ENCODE measurements at places on chromosomes 16 and 17. TPM values are rescaled to one million over a fixed set of nuclear protein-coding genes. Genes with fewer than 3 reads are reported as not detected.
A peak's percentile ranks its signal among the peaks of the same experiment; 100 is the strongest.

LITAFD gene
- not detected for polyA plus RNA-seq

GLIS2 gene
- polyA plus RNA-seq = 2.3 TPM

SHISA9 gene
- 0.08 TPM for polyA plus RNA-seq

SKAP1 gene
- polyA plus RNA-seq = 0.09 TPM

FBXL16 gene
- polyA plus RNA-seq = 3.0 TPM

DNA sequence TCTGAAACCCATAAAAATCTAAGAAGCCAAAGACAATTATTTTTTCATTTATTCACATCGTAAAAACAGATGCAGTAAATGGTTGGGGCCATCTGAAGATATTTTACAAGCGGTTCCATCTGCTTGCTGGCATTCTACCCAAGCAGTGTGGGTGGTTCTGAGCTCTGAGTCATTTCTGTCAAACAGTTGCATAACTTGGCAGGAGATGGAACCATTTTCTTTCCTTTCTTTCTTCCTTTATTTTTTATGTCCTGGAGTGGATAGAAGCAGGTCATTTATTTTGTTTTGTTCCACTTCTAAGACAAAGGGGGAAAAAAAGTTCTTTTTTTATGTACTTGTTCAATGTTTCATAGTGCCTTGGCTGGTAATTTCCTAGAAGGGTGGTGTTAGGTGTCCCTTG lies 1151.9 kb upstream of the GOT2 start:
- no peak for DNase-seq
- no peak overlapping the region for H3K27ac ChIP-seq
- no peak overlapping the region for H3K4me3 ChIP-seq
- no peaks in the 10 kb centered on the region for H3K36me3 ChIP-seq
- no peaks in the 10 kb centered on the region for H3K27me3 ChIP-seq

GRCh38 chr17:48215583-48216139 lies 108.1 kb downstream of the SNX11 start:
- H3K4me1 ChIP-seq = no peaks in the 10 kb centered on the region
- peaks cover 12% of the 10 kb centered on the region for H3K27me3 ChIP-seq
- no peaks in the 10 kb centered on the region for H3K36me3 ChIP-seq
- no peak overlapping the region for H3K4me3 ChIP-seq
- no peak for DNase-seq

- H3K27ac ChIP-seq = no peak overlapping the region
- peaks cover 30% of the 10 kb centered on the region for H3K27me3 ChIP-seq
- peaks cover 29% of the 10 kb centered on the region for H3K4me1 ChIP-seq
- no peak for DNase-seq
- no peaks in the 10 kb centered on the region for H3K36me3 ChIP-seq
These were observed 16.2 kb downstream of the RPH3AL start for GRCh38 chr17:336110-337021.

DNA sequence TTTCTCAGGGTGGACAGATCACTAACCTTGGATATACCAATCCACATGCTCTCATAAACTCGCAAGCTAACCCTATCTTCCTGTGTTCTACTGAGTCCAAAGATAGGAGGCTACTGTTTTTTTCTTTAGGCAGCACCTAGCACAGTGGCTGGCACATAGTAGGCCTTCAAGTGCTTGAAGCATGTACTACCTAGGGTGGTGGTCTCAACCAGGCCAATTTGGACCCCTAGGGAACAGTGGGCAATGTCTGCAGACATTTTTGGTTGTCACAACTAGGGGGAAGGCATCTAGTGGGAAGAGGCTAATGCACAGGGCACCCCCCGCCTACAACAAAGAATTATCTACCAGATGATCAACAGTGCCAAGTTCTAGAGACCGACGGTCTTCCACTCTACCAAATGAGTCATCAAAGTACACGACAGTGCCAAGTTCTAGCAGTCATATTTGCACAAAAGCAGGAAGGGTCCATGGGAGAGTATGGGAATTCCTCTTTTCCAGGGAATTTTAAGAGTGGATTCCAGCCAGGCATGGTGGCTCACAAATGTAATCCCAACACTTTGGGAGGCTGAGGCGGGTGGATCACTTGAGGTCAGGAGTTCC lies 390.3 kb downstream of the SLC39A11 start:
- no peak overlapping the region for H3K27ac ChIP-seq
- no peak for DNase-seq
- H3K4me1 ChIP-seq = peaks cover 15% of the 10 kb centered on the region
- H3K27me3 ChIP-seq = no peaks in the 10 kb centered on the region
- no peaks in the 10 kb centered on the region for H3K36me3 ChIP-seq
- H3K4me3 ChIP-seq = no peak overlapping the region

GRCh38 chr16:9090101-9090959 lies 1.1 kb upstream of the HAPSTR1 start:
- no peaks in the 10 kb centered on the region for H3K27me3 ChIP-seq
- H3K4me3 ChIP-seq = peak overlapping the region; percentile 60
- peaks cover 13% of the 10 kb centered on the region for H3K36me3 ChIP-seq

GRCh38 chr16:79814124-79814523 lies 213.6 kb upstream of the MAF start:
- H3K27me3 ChIP-seq = no peaks in the 10 kb centered on the region
- DNase-seq = no peak
- no peak overlapping the region for H3K27ac ChIP-seq
- peaks cover 22% of the 10 kb centered on the region for H3K4me1 ChIP-seq

Measured in keratinocyte (primary cell).